ENCODE measurements at places on chromosomes 2 and 18.

DNA sequence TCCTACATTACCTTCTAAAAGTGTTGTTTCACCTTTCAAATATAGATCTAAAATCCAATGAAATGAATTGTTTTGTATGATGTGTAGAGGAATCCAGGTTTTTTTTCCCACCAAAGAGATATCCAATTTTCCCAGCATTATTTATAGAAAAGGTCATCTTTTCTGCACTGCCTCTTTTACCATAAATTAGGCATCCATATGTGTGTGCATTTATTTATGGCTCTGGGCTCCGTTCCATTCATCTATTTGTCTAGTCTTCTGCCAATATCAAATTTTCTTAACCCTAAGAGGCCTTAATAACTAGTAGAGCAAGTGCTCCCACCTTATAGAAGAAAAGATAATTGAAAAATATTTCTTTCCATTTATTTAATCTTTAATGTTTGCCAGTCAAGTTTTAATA lies 88.3 kb downstream of the ATAD2B start:
- DNase-seq = no peak

DNA sequence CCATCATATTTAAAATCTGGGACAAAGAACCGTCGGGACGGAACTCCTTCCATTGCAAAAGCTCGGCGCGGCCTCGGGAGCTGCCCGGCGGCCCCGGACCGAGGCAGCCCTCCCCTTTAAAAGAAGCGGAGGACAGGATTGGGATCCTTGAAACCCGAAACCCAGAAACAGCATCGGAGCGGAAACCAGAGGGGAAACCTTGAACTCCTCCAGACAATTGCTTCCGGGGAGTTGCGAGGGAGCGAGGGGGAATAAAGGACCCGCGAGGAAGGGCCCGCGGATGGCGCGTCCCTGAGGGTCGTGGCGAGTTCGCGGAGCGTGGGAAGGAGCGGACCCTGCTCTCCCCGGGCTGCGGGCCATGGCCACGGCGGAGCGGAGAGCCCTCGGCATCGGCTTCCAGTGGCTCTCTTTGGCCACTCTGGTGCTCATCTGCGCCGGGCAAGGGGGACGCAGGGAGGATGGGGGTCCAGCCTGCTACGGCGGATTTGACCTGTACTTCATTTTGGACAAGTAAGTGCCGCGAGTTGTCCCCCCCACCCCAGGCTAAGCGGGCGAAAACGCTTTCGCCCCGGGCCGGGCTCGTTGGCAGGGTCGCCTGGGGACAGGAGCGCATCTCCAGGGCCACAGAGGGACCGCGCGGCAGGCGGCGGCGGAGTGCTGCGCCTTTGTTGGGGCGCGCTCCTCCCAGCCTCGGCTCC lies at the start of gene ANTXR1:
ANTXR1 (plus strand) TSS at position 38 of the 698 bp plus-strand sequence; CDS start at position 359, 321 bp downstream.
- no peak for DNase-seq

GRCh38 chr2:192888109-192888508 lies 693.4 kb upstream of the TMEFF2 start:
- no peak for DNase-seq

DNA sequence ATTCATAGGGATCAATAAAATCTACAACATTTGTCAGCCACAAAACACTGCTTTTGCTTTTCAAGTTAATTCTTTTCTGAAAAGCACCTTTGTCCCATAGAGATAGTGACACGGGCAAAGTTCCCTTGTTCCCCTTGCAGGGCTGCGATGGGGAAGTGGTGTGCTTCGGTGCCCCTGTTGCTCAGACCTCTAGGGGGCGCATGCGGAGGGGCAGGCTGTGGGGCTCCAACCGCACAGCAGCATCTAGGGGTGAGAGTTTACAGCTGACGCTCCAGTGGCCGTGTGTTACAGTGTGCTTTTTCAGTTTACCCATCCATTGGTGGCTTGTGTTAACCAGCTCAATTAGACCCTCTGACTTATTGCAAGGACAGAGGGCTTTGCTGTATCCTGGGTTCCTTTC lies 1432.2 kb upstream of the ACVR2A start:
- DNase-seq = no peak

DNA sequence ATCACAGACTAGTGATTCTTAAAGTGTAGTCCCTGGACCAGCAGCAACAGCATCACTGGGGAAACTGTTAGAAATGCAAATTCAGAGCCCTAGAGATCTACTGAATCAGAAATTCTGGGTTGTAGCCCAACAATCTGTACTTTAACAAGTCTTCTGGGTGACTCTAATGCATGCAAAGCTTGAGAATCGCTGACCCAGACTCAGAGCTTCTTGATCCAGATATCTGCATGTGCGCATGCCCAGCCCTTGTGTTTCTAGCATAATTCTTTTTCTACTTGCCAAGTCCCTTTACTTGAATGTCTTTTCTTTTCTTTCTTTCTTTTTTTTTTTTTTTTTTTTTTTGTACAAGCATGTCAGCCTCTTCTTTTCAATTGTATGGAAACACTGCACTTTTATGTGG lies 60.4 kb downstream of the FIGN start:
- DNase-seq = no peak

DNA sequence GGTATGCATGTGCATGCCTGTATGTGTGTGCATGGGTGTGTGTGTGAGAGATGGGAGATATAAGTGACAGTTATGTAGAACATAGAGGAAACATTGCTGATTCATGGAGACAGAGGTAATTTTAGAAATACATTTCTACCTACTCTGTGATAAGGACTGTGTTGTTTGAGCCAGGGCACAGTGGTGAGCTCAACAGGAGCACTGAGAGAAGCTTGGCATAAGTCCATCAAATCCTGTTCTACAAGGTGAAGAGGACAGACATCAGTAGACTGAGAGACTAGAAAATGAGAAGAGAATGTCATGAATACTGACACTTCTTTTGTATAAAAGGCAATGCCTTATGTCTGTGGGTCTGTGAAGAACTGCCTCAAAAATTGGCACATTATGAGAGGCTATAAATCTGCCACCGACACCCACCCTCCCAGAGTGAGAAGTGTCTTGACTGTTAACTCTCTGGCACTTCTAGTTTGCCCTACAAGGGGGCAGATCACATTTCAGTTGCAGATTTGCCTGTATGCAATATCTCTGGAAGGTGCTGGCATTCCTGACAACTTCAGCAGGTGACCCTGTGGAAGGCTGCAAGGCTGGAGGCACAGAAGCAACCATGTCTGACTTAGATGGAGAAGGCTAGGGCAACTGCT lies 962.3 kb upstream of the NRXN1 start:
- DNase-seq = no peak

DNA sequence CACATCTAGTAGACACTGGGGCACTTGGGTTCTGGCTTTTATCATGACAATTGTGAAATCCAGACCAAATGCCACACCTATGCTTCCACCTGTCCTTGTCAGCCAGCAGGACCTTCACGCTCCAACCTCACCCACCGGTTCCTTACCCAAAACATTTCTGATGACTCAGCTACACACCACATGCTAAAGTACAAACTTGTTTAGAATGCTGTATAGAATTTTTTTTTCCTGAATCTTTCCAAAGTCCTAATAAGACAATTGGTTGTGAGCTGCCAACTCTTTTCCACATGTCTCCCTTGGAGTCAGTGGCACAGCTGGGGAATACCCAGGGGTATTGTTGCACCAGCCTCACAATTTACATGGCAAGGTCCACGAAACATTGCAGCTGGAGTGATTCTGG lies 75.5 kb upstream of the LPIN2 start:
- no peak for DNase-seq

DNA sequence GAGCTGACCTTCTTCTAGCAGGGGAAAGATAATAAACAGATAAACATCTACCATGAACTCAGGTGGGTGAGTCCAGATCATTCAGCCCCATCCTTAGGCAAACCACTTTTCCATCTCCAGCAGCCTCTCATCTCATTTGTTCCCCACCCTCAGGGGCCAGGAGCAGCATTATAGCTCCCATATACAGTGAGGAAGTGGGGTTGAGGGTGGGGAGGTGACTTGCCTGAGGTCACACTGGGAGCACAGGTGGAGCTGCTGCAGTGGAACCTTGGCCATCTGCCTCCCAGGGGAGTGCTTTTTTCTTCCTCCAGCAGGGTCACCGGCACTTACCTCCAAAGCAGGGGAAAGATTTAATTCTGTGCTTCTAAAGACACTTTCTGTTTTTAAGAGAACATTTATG lies 212.5 kb upstream of the SMAD2 start:
- DNase-seq = no peak

DNA sequence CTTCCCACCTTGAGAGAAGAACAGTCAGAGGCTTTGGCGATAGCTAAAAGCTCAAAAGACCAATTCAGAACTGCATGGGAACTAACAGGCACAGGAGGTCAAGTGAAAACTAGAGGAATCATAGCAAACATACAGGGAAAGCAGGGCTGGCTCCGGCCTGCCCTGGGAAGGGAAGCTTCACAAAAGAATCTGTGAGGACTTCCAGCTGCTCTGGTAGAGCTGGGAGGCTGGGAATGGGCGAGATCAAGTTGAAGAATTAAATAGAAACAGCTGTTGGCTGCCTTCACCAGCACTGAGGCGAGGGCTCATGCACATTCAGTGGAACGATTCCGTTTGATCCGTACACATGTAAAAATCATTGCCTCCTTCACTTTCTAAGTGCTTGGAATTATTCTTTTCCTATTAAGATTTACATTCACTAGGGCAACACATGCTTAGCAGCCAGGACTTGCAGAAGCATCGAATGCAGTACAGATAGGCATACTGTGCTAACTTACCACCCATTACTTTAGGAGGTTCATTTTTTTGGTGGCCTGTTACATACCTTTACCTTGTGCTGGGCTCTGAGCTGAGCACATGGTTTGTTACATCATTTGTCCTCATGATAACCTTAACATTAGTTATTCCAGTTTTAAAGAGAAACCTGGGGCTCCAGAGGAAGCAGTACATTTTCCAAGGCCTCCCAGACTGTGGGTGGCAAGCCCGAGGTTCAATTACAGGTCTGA lies 125.4 kb upstream of the RNF152 start:
- DNase-seq = peak; percentile 69

DNA sequence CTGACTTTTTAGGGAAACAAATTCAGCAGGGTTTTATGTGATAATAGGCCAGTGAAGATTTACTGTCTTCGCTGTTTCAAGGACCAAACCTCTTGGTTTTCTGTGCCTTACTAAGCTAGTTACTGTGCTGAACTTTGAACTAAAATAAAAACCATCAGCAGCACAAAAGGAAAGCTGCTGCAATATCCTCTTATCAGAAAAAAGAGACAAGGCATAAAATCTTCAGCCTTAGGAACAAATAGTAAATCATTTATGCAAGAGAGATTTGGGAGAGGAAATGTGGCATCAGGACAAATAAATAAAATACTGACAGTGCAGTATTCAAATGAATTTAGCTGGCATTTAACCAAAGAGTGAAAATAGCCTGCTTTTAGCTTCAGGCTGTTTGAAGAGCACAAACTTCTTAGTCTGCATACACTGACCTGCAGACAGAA lies 64.1 kb upstream of the EHBP1 start:
- no peak for DNase-seq

GRCh38 chr2:39142904-39143605 lies 22.2 kb upstream of the SOS1 start:
- no peak for DNase-seq

- no peak for DNase-seq
Measured at GRCh38 chr2:101808006-101808562, 110.6 kb downstream of the MAP4K4 start.

- no peak for DNase-seq
Measured at GRCh38 chr2:32835148-32835547, 111.6 kb upstream of the LTBP1 start.

DNA sequence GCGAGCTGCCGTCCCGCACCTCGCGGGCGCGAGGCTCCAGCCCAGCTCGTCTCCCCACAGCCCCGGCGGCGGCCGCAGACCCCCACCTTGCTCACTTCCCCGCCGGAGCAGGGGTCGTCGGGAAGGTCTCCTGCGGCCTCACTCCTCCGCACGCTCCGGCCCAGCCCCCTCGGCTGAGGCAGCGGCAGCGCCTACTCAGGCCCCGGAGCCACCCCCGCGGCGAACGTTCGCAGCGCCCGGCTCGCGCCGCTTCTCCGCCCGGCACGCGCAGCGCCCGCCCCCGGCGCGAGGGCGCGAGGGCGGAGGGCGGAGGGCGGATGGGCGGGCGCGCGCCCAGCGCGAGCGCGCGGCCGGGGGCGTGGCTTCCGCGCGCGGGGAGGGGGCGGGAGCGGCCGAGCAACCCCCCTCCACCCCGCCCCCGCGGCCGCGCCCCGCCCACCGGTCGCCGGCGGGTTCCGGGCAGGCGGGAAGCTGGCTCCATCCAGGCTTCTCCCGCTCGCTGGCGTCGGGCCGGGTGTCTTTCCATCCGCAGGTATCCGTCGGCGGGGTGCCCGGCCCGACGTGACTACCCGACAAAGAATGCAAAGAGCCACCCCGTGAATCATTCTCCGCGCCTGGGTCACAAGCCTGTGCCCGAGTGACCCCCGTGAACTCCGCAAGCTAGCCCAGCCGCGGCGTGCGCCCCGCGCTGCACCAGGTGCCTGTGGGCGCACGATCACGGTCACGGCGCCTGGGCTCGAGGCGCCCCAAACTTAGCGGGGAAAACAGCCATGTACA lies at the start of gene DTNB:
DTNB (minus strand) TSS at position 278 of the 777 bp plus-strand sequence. CDS start 20,917 bp downstream, outside the sequence.
- no peak for DNase-seq

- no peak for DNase-seq
Measured at GRCh38 chr2:215499331-215499730, 63.5 kb upstream of the FN1 start.

DNA sequence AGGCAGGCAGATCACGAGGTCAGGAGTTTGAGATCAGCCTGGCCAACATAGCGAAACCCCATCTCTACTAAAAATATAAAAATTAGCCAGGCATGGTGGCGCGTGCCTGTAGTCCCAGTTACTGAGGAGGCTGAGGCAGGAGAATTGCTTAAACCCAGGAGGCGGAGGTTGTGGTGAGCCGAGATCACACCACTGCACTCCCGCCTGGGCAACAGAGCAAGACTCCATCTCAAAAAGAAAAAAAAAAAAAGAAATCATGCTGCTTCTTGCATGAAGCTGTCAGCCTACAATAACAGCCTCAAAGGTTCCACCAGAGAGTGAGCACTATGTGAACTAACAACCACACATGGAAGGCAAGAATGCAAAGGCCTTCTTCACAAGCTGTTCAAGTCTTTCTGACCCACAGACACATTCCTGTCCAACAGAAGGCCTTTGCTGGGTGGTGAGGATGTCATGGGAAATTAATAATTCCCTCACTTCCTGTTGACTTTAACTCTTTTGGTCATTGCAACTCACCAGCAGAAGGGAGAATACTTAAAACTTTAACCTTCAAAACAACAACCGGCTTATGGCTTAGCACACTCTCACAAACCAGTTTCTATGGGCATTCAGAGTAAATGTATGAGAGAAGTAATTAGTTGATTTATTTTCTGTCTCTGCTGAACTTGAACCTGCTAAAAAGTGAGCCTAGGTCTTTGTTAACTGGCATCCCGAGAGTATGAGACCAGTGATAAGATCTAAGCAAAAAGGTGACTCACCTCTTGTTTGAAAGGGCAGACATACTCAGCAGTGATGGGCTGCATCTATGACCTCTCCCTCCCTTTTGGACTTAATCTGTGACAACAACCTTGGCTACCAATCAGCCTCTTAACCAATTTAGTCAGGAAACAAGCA lies 11.8 kb downstream of the PLEKHM3 start:
- peak; percentile 28 for DNase-seq

GRCh38 chr2:154203206-154203605 lies 331.5 kb downstream of the GALNT13 start:
- no peak for DNase-seq

- DNase-seq = no peak
Measured at GRCh38 chr18:55405475-55405874, 182.5 kb downstream of the TCF4 start.
